ENCODE measurements at places on chromosomes 4 and X. TPM values are rescaled to one million over a fixed set of nuclear protein-coding genes. Genes with fewer than 3 reads are reported as not detected.

Gene SERPINA7
- not detected for total RNA-seq

DNA sequence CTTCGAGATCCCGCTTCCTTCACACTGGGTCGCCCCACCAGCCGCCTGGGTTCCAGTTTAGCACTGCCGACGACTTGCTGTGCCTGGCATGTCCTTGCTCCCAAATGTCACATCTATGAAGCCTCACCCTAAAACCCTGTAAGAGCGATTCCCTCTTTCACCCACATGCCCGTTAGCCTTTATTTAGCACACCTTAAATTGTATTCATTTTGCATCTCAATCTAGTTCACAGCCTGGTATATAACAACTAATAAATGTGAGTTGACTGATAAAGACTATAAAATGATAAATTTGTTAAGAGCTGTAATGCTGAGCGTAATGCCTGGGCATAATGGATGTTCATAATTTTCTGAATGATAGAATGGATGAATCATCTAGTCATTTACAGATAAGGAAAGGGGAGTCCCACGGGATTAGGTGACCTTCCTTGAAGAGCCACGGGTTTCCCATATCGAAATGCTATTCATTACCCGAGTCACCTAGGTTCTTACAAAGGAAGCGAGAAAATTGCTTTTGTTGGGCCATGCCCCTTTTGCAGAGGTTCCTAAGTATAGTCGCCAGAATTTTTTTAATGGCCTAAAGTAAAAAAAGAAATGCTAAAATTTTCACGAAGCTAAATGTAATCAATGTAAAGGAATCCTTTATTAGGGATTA lies 1.1 kb upstream of the AP1S2 start:
- no peaks in the 10 kb centered on the region for H3K27me3 ChIP-seq
- DNase-seq, result peak; percentile 14
- H3K4me1 ChIP-seq, result peaks cover 14% of the 10 kb centered on the region
- no peak overlapping the region for H3K27ac ChIP-seq
- peak overlapping the region; percentile 53 for H3K4me3 ChIP-seq

GRCh38 chr4:67161311-67161710 lies 384.0 kb downstream of the CENPC start:
- no peaks in the 10 kb centered on the region for H3K36me3 ChIP-seq
- H3K27ac ChIP-seq, result no peak overlapping the region
- H3K4me3 ChIP-seq, result no peak overlapping the region
- DNase-seq, result no peak
- H3K4me1 ChIP-seq, result no peaks in the 10 kb centered on the region
- H3K27me3 ChIP-seq, result no peaks in the 10 kb centered on the region

- no peak overlapping the region for H3K27ac ChIP-seq
- H3K4me1 ChIP-seq, result no peaks in the 10 kb centered on the region
- H3K4me3 ChIP-seq, result no peak overlapping the region
- no peaks in the 10 kb centered on the region for H3K36me3 ChIP-seq
- peak; percentile 45 for DNase-seq
Measured at GRCh38 chr4:89586864-89587263, 250.1 kb downstream of the SNCA start.

Gene AFF2
- not detected for total RNA-seq

DNA sequence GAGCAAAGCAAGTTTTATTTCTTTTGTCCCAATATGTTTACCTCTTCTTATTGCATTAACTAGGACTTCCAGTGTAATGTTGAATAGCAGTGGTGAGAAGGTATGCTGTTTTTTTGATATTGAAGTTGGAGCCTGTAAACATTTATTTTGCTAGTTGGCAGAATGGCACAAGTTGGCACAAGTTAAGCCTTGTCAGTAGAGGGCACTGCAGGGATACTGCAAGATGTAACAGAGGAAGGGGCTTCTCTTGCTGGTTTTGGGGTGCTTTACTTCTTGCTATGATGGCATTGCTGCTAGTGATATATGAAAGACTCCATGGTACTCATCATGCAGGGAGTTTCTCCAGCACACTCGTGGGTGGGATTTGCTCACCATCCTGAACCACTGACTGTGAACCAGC lies 327.3 kb upstream of the ARX start:
- H3K36me3 ChIP-seq, result no peaks in the 10 kb centered on the region
- DNase-seq, result no peak
- no peak overlapping the region for H3K4me3 ChIP-seq
- no peak overlapping the region for H3K27ac ChIP-seq
- no peaks in the 10 kb centered on the region for H3K27me3 ChIP-seq

GRCh38 chr4:55912249-55912648 lies 36.5 kb upstream of the CEP135 start:
- no peak overlapping the region for H3K4me3 ChIP-seq
- H3K27me3 ChIP-seq, result no peaks in the 10 kb centered on the region
- no peaks in the 10 kb centered on the region for H3K36me3 ChIP-seq
- H3K27ac ChIP-seq, result no peak overlapping the region
- DNase-seq, result no peak

- H3K4me3 ChIP-seq, result no peak overlapping the region
- no peak for DNase-seq
- H3K4me1 ChIP-seq, result peaks cover 3% of the 10 kb centered on the region
- H3K27ac ChIP-seq, result no peak overlapping the region
- peaks cover 6% of the 10 kb centered on the region for H3K27me3 ChIP-seq
Measured at GRCh38 chr4:10587697-10588096, 96.9 kb downstream of the CLNK start.

DNA sequence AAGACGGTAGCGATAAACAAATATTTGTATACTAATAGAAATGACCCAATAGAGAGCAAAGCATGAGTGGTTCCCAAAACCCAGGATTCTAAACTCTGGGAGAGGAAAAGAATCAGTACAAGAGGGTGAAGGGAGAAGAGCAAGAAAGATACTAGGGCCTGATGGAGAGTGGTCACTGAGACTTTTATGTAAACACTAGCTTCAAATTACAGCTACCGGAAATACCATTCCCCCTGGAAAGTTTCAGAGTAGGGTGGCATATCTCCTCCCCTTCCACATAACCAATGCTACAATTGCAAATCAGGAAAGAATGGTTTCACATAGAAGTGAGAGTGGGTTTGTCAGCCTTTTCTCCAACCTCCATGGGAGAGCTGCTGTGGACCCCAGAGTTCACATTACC lies 77.1 kb downstream of the EIF4E start:
- no peaks in the 10 kb centered on the region for H3K36me3 ChIP-seq
- H3K27me3 ChIP-seq, result no peaks in the 10 kb centered on the region
- DNase-seq, result no peak

GRCh38 chrX:16953606-16954211 lies 7.3 kb downstream of the REPS2 start:
- peak overlapping the region; percentile 82 for H3K27ac ChIP-seq
- H3K4me3 ChIP-seq, result no peak overlapping the region
- H3K4me1 ChIP-seq, result peaks cover 26% of the 10 kb centered on the region
- H3K27me3 ChIP-seq, result no peaks in the 10 kb centered on the region

Gene SPANXA1
- not detected for total RNA-seq

- H3K4me3 ChIP-seq, result no peak overlapping the region
- H3K4me1 ChIP-seq, result peaks cover 4% of the 10 kb centered on the region
- DNase-seq, result peak; percentile 72
- no peaks in the 10 kb centered on the region for H3K36me3 ChIP-seq
- no peaks in the 10 kb centered on the region for H3K27me3 ChIP-seq
- H3K27ac ChIP-seq, result no peak overlapping the region
Measured at GRCh38 chr4:89000844-89001360, 56.1 kb downstream of the FAM13A start.

DNA sequence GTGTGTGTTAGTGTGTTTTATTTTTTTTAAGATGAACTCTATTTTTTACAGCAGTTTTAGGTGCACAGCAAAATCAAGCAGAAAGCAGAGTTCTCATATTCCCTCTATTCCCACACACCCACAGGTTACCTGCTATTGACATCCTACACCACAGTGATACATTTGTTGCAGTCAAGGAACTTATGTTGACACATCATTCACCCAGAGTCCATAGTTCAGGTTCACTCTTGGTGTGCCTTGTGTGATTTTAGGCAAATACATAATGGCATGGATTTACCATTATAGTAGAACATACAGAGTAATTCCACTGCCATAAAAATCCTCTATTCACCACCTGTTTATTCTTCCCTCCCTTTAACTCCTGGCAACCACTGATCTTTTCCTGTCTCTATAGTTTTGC lies 28.7 kb downstream of the DIAPH2 start:
- DNase-seq, result no peak
- H3K27me3 ChIP-seq, result no peaks in the 10 kb centered on the region
- H3K36me3 ChIP-seq, result no peaks in the 10 kb centered on the region
- no peak overlapping the region for H3K4me3 ChIP-seq

DNA sequence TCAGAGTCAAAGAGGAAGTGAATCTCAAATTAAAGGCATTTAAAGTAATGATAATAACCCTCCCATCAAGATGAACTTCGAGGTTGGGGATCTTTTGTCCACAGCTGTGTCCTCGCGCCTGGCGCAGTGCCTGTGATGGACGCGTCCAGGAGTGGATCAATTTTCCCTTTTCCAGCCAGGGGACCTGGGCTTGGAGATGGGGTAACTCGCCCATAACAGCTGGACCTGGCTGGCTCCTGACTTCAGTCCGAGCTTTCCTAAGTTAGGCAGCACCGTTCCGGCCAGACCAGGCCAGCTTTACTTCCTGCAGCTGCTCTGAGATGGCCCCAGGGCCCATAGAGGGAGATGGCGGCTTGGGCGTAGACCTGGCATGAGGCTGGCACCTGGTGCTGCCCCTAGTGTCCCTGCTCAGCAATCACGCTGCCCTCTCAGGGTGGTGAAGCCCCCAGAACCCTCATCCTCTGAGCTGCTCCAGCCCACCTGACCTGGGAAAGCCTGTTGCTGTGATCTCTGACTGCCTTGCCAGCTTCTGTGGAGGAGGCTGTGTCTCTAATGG lies 23.9 kb downstream of the ADRA2C start:
- no peaks in the 10 kb centered on the region for H3K4me1 ChIP-seq
- no peak for DNase-seq
- no peak overlapping the region for H3K27ac ChIP-seq

Gene AGTR2
- total RNA-seq, result not detected

Gene AMBN
- total RNA-seq, result not detected

Gene MCUB
- 35.2 TPM for total RNA-seq

Gene NAAA
- total RNA-seq, result 20.3 TPM

- H3K27me3 ChIP-seq, result no peaks in the 10 kb centered on the region
- H3K4me1 ChIP-seq, result no peaks in the 10 kb centered on the region
- H3K4me3 ChIP-seq, result no peak overlapping the region
- no peak overlapping the region for H3K27ac ChIP-seq
- H3K36me3 ChIP-seq, result no peaks in the 10 kb centered on the region
- no peak for DNase-seq
Measured at GRCh38 chrX:155966876-155967275, 30.6 kb upstream of the IL9R start.

- no peak overlapping the region for H3K4me3 ChIP-seq
- H3K27me3 ChIP-seq, result no peaks in the 10 kb centered on the region
- H3K36me3 ChIP-seq, result no peaks in the 10 kb centered on the region
- no peak overlapping the region for H3K27ac ChIP-seq
Measured at GRCh38 chrX:146355440-146355839, 454.1 kb upstream of the CXorf51B start.

Gene NLGN4X
- not detected for total RNA-seq

GRCh38 chr4:185039508-185040273 lies 21.4 kb downstream of the HELT start:
- no peaks in the 10 kb centered on the region for H3K4me1 ChIP-seq
- H3K36me3 ChIP-seq, result no peaks in the 10 kb centered on the region
- no peak overlapping the region for H3K4me3 ChIP-seq
- no peak overlapping the region for H3K27ac ChIP-seq
- H3K27me3 ChIP-seq, result no peaks in the 10 kb centered on the region

Gene SPATA18
- 4.6 TPM for total RNA-seq

DNA sequence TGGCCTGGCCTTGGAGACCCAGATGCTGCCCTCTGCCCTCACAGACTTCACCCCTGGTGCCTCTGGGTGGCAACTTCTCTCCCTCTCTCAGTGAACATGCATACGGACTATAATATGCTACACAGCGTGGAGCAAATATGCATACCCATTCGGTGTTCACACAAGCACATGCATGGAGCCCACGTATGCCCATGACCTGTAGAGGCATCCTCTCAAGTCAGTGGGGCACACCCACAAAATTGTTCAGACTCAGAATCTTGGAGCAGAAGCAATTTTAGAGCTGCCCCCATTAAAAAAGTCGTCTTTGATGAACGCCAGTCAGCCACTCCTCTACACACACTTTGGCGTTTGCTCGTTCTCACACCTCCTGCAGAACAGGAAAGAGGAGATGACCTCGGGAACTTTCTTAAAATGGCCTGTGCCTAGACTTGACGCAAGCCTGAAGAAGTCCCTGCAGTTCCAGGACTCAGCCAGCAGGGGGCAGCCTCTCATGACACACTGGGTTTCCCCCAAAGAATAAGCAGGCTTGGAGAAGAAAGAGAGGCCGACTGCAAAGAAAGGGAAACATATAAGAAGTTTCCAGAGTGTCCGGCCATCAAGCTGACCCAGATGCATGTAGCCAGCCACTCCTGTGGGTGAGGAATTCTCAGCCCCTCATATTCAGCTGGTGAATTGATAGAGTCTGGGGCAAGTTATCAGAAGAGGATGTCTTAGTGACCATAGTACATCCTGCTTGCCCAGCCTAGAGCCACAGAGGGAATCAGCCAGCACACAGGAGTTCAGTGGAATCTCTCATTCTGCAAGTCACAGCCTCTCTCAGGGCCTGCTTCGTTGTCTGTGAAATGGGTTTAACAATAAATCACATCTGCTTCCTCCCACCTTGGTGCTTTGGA lies 17.3 kb downstream of the APLN start:
- H3K27ac ChIP-seq, result peak overlapping the region; percentile 1
- DNase-seq, result peak; percentile 69
- peaks cover 7% of the 10 kb centered on the region for H3K4me1 ChIP-seq
- H3K4me3 ChIP-seq, result no peak overlapping the region
- H3K27me3 ChIP-seq, result no peaks in the 10 kb centered on the region

- H3K4me3 ChIP-seq, result no peak overlapping the region
- H3K36me3 ChIP-seq, result no peaks in the 10 kb centered on the region
- no peak for DNase-seq
- H3K27ac ChIP-seq, result no peak overlapping the region
Measured at GRCh38 chrX:112731793-112732192, 52.1 kb upstream of the LHFPL1 start.

- no peaks in the 10 kb centered on the region for H3K27me3 ChIP-seq
- DNase-seq, result no peak
- H3K36me3 ChIP-seq, result no peaks in the 10 kb centered on the region
- H3K27ac ChIP-seq, result no peak overlapping the region
Measured at GRCh38 chr4:173934201-173934600, 349.3 kb downstream of the FBXO8 start.

Gene RAPGEF2
- total RNA-seq, result 55.2 TPM

Data from endothelial cell of umbilical vein (primary cell).